Adrenal gland (tissue), 19 donors: ENCODE measurements at places on chromosomes 5 and 9.
A peak's percentile ranks its signal among the peaks of the same experiment; 100 is the strongest.

DNA sequence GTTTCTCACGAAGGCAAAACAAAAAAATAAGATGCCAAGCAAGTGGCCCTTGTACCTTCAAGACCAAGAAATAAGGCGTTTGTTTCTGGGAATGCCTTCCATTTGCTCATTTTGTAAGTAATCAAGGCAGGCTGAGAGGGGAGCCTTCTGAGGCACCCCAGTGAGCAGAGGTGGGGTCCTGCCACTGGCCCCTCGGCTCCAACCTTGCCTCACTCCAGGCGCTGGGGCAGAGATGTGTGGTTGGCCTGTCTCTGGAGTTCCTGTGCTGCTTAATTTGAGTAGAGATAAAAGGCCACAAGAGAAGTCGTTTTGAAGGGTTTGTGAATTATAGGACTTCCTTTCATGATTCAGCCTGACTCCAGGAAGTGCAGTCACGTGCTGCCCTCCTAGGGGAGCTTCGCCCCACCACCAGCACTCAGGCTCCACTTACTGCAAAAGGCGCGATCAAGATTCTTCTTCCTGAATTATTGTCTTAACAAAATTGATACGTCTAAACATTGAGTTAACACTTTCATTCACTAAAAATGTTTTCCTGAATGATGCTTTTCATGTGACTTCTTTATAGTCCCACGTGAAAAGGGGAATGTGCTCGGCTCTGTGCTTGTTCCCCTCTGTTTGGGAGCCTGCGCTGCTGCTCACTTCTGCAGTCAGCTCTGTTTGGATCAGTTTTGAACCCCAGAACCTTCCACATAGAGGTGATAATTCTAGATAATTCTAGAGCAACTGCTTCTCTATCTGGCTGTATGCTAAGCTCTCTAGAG lies 13.7 kb downstream of the SYK start:
- H3K36me3 ChIP-seq = no peaks in the 10 kb centered on the region
- no peak for DNase-seq
- H3K4me3 ChIP-seq = no peak overlapping the region

DNA sequence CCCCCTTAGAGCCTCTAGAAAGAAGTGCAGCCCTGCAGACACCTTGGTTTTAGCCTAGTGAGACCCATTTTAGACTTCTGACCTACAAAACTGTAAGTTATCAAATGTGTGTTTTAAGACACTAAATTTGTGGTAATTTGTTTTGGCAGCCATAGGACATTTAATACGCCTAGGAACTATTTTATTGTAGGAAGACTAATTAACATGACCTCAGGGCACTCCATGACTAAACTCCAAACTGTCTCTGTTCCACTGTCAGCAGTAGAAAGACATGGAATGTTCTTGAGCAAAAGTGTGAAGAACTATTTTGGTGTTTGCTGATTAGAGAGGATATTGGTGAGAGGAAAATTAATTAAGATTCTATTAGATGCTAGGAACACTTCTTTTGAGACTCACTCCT lies 4.1 kb upstream of the APC start:
- no peaks in the 10 kb centered on the region for H3K36me3 ChIP-seq
- H3K4me3 ChIP-seq = no peak overlapping the region
- no peaks in the 10 kb centered on the region for H3K27me3 ChIP-seq

DNA sequence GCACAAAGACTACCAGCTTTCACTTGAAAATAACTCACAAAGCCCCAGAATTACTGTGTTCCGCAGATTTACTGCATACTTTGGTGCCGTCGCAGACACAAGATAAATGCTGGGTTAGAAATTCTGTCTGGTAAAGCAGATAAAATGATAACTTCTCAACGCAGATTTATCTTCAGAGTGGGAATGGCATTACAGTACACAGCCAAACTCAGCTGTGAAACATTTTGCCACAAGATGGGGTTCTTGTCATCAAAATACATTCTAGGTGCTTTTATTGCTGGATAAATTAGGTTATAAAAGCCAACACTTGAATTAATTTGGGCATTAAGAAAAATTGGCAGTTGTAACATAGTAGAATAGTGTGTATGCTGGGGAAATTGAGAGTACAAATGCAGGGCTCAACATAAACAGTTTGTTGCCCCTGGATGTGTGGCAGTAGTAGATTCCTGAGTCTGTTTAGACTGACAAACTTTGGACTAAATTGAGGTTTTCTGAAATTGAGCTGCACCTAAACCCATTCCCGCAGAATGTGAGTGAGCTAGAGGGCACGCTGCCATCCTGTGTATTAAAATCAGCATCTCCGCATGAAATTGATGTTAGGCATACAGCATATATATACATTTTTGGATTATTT lies 61.1 kb downstream of the LMNB1 start:
- H3K27me3 ChIP-seq = no peaks in the 10 kb centered on the region
- H3K4me3 ChIP-seq = no peak overlapping the region
- no peaks in the 10 kb centered on the region for H3K4me1 ChIP-seq
- H3K36me3 ChIP-seq = no peaks in the 10 kb centered on the region

DNA sequence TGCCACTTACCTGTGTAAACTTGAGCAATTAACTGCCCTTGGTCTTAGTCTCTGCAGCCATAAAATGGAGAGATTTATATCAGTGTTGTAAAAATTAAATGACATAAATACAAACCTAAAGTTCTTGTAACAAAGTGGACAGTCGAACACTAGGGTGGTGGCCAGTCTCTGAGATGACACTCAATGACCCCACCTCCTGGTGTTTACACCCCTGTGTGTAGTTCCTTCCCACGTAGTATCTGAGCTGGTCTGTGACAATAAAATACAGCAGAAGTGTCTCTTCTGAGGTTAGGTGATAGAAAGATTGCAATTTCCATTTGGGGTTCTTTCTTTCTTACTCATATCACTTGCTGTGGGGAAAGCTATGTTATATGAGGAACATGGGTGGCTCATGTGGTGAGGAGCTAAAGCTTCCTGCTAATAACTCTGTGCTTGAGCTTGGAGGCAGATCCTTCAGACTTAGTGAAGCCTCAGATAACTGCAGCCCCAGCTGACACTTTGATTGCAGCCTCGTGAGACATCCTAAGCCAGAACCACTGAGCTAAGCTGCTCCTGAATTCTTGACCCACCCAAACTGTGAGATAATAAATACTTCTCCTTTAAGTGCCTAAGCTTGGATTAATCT lies 173.4 kb upstream of the CHD1 start:
- H3K27me3 ChIP-seq = no peaks in the 10 kb centered on the region
- no peak overlapping the region for H3K4me3 ChIP-seq
- H3K36me3 ChIP-seq = no peaks in the 10 kb centered on the region

GRCh38 chr9:84212246-84212645 lies 128.3 kb downstream of the SLC28A3 start:
- H3K27ac ChIP-seq = no peak overlapping the region
- H3K4me3 ChIP-seq = no peak overlapping the region
- H3K4me1 ChIP-seq = no peaks in the 10 kb centered on the region
- no peaks in the 10 kb centered on the region for H3K27me3 ChIP-seq
- DNase-seq = no peak

- no peak overlapping the region for H3K4me3 ChIP-seq
- H3K36me3 ChIP-seq = no peaks in the 10 kb centered on the region
- H3K27ac ChIP-seq = peak overlapping the region; percentile 35
- peaks cover 22% of the 10 kb centered on the region for H3K4me1 ChIP-seq
- no peaks in the 10 kb centered on the region for H3K27me3 ChIP-seq
These were observed 134.7 kb downstream of the MACIR start for GRCh38 chr5:103393101-103393754.

DNA sequence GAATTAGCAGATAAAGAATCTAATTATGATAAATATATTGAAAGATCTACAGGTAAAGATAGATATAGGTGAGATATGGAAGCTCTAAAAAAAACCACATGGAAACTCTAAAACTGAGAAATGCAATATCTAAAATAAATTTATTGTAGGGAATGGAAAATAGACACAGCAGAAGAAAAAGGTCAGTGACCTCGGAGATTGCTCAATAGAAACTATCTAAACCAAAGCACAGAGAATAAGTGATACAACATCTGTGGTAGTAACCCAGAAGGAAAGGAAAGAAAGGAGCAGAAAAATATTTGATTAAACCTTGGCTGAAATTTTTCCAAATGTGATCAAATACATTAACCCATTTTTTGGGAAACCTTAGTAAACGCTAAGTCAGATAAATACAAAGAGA lies 43.1 kb upstream of the GLIPR2 start:
- no peaks in the 10 kb centered on the region for H3K27me3 ChIP-seq
- peaks cover 20% of the 10 kb centered on the region for H3K4me1 ChIP-seq
- no peak overlapping the region for H3K27ac ChIP-seq
- no peaks in the 10 kb centered on the region for H3K36me3 ChIP-seq

GRCh38 chr5:91486638-91487037 lies 103.5 kb upstream of the ARRDC3 start:
- H3K36me3 ChIP-seq = no peaks in the 10 kb centered on the region
- no peaks in the 10 kb centered on the region for H3K4me1 ChIP-seq
- no peak for DNase-seq
- H3K27me3 ChIP-seq = no peaks in the 10 kb centered on the region
- H3K27ac ChIP-seq = no peak overlapping the region
- H3K4me3 ChIP-seq = no peak overlapping the region

DNA sequence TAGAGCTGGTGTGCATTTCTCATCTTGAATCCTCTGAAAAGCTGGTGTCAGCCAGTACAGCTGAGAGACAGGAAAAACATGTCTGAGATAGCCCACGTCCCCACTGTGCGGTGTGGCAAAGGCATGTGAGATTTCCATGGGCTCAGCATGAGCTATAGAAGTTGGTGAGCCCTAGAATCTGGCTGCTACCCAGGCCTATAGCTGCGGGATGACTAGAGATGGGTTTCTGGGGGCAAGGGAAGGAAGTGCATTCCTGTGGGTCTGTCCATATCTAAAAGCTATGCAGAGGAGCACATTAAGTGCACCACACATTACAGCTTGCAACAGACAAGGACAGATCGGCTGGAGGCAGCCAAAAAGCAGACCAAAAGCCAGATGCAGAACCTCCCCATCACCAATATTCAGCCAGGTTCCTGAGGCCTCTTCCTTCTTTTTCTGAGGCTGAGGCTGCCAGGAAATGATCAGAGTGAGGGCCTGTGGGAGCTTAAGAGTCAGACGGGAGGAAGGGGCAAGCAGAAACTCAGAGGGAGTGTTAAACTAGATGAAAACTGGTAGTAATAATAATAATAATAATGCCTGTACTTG lies 55.8 kb upstream of the RANBP3L start:
- H3K36me3 ChIP-seq = no peaks in the 10 kb centered on the region
- no peak overlapping the region for H3K4me3 ChIP-seq
- no peaks in the 10 kb centered on the region for H3K4me1 ChIP-seq
- no peak overlapping the region for H3K27ac ChIP-seq
- H3K27me3 ChIP-seq = no peaks in the 10 kb centered on the region

GRCh38 chr9:8616414-8616813 lies 816.8 kb upstream of the DMAC1 start:
- H3K27me3 ChIP-seq = no peaks in the 10 kb centered on the region
- H3K4me3 ChIP-seq = no peak overlapping the region
- no peaks in the 10 kb centered on the region for H3K36me3 ChIP-seq
- no peaks in the 10 kb centered on the region for H3K4me1 ChIP-seq
- DNase-seq = no peak

DNA sequence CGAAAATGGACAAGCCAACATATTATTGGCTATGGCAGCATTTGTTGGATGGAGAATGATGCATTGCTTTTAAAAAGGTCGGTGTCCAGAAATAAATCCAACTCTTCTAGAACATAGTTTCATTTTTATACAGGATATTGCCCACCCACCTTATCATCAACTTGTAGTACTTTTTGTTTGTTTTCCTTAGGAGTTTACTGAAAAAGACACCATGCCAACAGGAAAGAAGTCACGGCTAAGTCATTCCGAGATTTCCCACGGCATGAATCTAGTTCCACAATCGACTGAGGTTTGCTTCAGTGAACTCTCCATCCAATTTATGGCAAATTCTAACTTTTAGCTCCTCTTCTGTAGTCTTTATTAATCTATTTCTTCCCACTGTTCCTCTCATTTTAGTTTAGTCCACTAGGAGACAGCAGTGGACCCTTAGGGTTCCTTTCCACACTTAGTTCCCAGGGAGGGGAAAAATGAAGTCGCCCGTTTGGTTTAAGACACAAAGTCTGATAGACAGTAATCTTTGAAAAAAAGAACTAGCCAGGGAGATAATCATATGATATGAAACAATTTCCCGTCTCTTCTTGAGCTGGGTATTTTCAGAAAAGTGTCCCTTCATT lies 237.5 kb downstream of the AP3B1 start:
- no peak for DNase-seq
- H3K4me1 ChIP-seq = no peaks in the 10 kb centered on the region
- H3K4me3 ChIP-seq = no peak overlapping the region
- H3K36me3 ChIP-seq = no peaks in the 10 kb centered on the region

GRCh38 chr5:9063615-9064245 lies 482.1 kb downstream of the SEMA5A start:
- no peaks in the 10 kb centered on the region for H3K4me1 ChIP-seq
- H3K27me3 ChIP-seq = no peaks in the 10 kb centered on the region
- H3K36me3 ChIP-seq = no peaks in the 10 kb centered on the region
- DNase-seq = no peak

GRCh38 chr9:121447321-121447834 lies 52.3 kb downstream of the GGTA1 start:
- no peak overlapping the region for H3K4me3 ChIP-seq
- no peaks in the 10 kb centered on the region for H3K4me1 ChIP-seq
- no peaks in the 10 kb centered on the region for H3K36me3 ChIP-seq
- DNase-seq = no peak
- H3K27ac ChIP-seq = no peak overlapping the region
- no peaks in the 10 kb centered on the region for H3K27me3 ChIP-seq

GRCh38 chr9:73049280-73049679 lies 96.4 kb upstream of the ALDH1A1 start:
- DNase-seq = no peak
- no peak overlapping the region for H3K4me3 ChIP-seq
- no peak overlapping the region for H3K27ac ChIP-seq
- no peaks in the 10 kb centered on the region for H3K36me3 ChIP-seq

DNA sequence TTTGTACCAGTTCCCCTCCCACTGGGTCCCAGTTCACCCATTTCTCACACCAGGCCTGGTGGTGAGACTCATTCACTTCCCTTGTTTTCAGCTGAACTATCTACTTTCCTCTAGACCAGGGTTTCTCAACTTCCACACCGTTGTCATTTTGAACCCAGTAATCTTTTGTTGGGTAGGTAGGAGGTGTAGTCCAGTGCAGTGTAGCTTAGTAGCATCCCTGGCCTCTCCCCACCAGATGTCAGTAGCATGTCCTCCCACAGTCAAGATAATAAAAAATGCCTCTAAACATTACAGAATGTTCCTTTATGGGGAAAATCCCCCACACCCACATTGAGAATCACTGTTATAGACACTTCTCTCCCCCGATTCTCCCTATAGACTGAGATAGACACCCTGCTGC lies 299.1 kb downstream of the EPB41L4A start:
- no peaks in the 10 kb centered on the region for H3K27me3 ChIP-seq
- no peak overlapping the region for H3K27ac ChIP-seq
- no peaks in the 10 kb centered on the region for H3K36me3 ChIP-seq
- H3K4me3 ChIP-seq = no peak overlapping the region
- no peaks in the 10 kb centered on the region for H3K4me1 ChIP-seq
- DNase-seq = no peak

DNA sequence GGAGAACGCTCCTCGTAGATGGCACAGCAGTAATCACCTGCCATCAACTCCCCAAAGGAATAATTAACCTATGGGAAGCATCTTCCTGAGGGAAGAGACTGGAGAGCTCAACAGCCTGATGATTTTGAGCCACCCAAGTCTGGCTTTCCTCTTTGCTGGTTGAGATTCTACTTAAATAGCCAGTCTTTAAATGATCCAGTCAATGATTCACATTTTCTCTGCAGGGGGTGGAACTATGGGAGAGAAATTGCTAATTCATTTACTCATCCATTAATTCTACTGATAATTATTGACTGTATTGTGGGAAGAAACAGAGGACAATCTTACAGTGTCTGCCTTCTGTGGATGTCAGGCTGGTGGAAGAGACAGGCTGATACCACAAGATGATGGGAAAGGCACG lies 355.0 kb upstream of the PANK3 start:
- H3K27me3 ChIP-seq = no peaks in the 10 kb centered on the region
- no peaks in the 10 kb centered on the region for H3K36me3 ChIP-seq
- H3K27ac ChIP-seq = no peak overlapping the region
- no peaks in the 10 kb centered on the region for H3K4me1 ChIP-seq
- no peak overlapping the region for H3K4me3 ChIP-seq
